Fibroblast of gingiva (primary cell): ENCODE measurements at places on chromosomes 12 and 14.

DNA sequence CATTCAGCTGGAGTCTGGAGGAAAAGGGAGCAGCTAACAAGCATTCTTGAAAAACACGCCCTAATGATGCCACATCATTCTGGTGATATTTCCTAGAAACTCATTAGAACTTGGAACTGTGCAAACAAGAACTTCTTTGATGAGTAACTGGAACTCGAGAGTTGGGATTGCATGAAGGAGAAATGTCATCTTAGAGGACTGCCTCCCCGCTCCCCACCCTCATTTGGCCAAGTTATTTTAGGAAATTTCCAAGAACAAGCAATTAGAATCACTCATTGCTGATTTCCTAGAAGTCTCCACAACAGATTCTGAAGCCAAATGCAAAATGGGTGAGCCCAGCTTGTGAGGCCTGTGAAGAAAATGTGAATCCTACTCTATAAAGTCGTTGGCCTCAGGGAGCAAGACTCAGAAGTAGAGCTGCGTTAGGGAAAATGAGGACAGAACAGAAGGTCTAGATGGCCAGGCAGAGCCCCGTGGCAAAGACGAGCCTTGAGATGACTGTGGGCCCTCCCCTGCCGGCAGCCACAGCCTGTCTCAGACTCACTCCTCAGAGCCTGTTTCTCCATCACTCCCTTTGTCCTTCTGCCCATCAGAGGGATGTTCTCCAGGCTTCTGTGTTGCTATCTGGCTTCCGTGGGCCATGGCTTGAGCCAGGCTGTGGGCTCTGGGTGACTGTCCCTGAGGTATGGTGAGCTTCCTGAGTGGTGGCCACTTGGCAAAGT is 38.4 kb downstream of the RTL1 start:
- DNase-seq: peak; percentile 54

- no peak for DNase-seq
These were observed at the start of gene ASCL1 for GRCh38 chr12:102957339-102958050. Gene ASCL1, plus strand, starts transcription at chr12:102957674. Its CDS starts 571 bp downstream, at chr12:102958245.

DNA sequence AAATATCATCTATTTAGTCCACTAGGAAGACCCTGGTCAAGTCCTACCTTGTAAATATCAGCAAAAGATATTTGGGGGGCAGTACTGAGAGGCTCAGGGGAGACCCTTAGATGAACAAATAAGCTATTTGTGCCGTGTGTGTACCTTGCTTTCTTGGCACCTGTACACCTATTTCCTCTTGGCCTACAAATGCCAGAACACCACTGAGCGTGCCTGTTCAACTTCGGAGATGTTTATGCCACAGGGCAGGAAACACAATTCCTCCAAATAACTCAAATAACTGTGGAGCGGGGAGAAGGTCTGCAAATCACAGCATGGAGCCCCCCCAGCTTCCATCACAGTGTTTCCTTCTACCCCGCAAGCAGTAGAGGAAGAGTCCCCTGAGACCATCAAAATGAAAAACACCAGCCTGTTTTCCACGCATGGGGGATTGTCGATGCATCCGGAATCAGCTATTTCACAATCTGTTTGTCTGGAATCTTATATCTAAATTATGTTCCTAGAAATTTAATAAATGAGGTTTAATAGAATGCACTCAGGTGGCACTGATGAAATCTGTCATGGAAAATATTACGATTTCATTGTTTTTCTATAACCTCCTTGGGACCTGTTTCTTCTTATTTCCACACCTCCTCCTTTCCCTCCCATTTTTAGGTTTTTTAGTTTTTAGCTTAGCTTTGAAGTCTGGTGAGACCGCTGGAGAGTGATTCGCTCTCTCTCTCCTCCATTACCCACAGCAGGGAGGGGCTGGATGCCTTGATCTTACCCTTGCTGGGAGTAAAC is 254.0 kb upstream of the SRRM4 start:
- no peak for DNase-seq

DNA sequence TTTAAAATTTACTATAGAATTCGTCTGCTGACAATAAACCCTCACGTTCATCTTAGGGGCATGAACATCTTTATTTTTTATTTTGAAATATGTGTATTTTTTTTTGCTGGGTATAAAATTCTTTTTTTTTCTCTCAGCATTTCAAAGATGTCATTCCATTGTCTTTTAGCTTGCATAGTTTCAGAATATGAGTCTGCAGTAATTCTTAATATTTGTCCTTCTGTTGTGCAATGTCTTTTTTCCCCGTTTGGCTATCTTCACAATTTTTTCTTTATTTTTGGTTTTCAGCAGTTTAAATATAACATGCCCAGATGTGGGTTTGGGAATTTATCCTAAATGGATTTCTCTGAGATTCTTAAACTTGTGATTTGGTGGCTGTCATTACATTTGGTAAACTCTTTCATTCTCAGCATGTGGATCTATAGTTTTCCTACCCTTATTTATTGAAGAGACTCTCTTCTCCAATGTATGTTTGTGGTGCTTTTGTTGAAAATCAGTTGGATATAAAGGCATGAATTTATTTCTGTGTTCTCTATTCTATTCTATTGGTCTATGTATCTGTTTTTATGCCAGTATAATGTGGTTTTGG is 37.8 kb upstream of the PLBD1 start:
- no peak for DNase-seq

- no peak for DNase-seq
These were observed 398.0 kb downstream of the TMTC2 start for GRCh38 chr12:83084516-83085234.

DNA sequence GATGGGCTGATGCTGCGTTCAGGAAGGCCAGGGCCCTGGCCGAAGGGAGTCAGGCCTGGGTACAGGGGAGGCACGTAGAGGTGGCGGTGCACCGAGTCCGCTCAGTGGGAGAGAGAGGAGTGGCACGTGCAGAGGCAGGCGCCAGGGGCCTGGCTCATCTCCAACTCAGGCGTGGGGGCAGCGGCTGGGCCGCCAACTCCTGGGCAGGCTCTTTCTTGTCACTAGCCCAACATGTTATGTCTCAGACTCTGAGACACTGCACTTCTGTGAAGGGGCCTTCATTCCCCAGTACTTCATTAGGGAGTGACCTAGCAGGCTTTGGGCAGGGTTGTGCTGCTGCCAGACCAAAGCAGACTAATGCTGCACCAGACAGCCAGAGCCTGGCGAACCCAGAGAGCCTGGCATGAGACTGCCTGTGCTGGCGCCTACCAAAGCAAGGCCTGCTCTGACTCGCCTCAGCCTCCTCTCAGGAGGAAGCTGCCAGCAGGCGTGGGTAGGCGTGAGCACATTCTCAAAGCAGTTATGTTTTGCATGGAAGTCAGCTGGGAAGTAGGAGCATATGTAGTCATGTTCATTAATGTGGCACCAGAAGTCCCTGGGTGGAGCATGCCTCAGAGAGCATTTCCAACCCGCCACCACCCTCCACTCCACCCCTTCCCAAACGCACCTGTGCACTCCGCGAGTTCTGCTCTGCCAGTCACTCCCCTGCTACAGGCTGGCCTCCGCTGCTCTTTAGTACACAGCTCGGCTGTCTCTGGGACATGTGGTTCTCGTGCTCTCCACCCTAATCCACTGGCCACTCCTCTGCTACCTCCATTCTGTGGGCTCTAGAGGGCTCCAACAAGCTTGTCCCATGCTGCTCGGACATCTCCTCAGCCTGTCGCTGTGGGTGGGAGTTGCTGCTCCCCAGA is 9.7 kb downstream of the CKB start:
- peak; percentile 82 for DNase-seq

DNA sequence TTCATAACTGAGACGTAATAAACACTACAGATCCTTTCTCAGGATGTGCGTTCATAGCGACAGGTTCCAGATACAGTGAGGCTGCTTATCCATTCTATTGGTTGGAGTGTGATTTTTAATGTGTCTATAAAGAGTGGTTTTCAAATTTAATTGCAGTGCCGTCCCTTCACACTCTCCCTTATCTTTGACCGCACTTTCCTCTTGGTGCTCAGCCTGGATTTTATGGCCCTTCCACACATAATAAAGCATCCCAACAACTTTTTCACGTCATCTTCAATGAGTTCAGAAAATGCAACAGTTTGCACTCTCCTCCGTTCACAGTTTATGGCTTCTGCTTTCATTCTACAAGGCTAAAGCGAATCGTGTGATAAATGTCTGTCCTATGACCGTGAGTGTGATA is 1209.9 kb downstream of the BCL11B start:
- no peak for DNase-seq

DNA sequence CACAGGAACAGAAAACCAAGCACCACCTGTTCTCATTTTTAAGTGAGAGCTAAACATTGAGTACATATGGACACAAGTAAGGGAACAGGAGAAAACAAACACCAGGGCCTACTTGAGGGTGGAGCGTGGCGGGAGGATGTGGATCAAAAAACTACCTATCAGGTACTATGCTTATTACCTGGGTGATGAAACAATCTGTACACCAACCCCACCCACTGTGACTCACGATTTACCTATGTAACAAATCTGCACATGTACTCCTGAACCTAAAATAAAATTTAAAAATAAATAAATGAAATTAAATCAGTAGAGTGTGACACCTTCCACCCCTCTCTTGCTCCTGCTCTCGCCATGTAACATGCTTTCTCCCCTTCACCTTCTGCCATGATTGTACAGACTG is 615.5 kb downstream of the RPL10L start:
- no peak for DNase-seq

GRCh38 chr14:34023824-34024767 is 73.2 kb upstream of the EGLN3 start:
- no peak for DNase-seq

DNA sequence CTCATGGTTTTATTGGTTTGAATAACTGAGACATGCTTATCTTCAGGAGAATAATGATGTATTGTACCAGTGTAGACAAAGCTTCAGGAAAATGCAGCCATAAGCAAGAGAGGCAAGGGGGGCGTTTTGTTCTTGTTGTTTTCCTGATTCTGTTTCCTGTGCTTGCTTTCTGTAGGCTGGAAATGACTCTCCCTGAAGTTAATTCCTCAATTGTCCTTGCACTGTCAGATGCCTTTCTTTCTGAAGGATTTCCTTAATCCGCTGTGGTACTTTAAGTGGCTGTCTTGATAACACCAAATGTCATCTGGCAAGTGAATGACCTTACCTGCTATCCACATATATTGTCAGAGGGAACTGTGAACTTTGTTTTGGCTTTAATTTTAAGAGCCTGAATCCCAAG is 220.0 kb downstream of the NEDD1 start:
- no peak for DNase-seq

DNA sequence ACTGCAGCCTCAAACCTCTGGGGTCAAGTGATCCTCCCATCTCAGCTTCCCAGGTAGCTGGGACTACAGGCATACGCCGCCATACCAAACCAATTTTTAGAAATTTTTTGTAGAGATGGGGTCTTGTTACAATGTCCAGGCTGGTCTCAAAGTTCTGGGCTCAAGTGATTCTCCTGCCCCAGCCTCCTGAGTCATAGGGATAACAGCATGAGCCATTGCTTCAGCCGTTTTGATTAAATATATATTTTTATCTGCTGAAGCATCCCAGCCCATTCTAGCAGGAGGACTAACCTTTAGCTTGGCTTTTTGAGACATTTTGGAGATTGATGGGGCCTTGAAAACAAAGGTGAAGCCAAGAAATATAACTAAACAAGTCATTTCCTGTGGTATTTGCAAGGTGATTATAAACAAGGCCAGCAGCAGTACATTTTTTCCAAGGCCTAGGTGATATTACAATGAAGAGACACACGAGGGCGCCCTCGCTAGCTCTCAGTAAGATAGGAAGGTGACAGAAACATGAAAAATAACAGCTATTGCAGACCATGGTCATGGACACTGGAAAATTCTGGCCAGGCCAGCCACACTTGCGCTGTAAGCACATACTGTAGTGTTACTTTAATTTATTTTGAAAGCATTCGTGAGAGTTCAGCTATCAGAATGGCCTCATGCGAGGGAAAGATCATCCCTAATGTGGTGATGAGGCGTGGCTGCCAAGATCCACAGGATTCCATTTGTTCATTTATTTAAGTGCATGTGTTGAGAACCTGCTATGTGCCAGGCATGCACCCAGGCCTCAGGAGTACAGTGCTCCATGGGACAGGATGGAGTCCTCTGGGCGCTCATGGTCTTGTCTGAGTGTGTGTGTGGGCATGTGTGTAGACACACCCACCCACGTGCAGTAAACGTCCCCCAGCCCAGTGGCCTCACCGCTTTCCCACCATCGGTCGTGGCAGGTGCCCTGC is 63.5 kb downstream of the DGLUCY start:
- DNase-seq: peak; percentile 52

GRCh38 chr12:22799503-22799902 is 174.5 kb downstream of the ETNK1 start:
- no peak for DNase-seq

- DNase-seq: no peak
These were observed 78.9 kb upstream of the DICER1 start for GRCh38 chr14:95236221-95236620.

DNA sequence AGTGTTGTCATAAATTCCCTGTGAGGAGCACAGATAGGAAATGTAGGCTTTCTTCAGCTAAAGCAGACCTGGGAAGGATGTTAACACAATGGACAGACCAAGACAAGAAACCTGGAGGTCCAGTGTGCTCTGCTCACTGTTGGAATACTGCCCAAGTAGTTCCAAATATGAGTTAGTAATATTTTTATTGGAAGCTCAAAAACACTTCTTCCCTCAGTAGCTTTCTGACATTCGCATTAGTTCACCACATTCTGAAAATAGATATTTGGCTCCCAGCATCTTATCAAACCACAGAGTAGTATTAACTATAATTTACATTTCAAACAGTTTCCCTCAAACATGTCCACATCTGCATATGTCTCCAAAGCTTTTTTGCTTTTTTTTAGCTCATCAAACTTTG is 74.8 kb upstream of the PYGL start:
- no peak for DNase-seq

DNA sequence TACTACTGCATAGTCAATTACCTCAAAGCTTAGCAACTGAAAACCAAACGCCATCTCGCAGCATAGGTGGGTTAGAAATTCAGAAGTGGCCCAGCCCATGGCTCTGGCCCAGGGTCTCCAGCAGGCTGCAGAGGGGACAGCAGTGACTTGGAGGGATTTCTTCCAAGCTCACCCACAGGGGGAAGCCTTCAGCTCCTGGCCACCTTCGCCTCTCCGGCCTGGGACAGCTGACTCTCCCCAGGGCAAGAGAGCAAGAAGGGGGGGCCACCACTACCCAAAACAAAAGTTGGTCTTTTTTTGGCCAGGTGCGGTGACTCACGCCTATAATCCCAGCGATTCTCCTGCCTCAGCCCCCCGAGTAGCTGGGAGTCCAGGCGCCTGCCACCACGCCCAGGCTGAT is 32.2 kb upstream of the ANKRD9 start:
- DNase-seq: no peak

DNA sequence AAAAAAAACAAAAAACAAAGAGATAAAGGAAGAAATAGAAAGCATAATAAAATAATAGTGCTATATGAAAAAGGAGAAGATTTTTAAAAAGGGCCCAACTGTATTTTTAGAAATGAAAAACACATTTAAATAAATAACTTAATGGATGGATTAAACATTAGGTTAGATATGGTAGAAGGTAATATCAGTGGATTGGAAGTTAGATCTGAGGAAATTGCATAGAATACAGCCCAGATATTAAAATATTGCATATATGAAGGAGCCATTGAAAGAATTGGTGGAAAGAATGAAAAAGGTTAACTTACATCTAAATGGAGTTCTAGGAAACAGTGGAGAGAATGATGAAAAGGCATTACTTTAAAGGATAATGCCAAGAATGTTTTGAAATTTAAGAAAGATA is 27.8 kb downstream of the CACNA1C start:
- no peak for DNase-seq

GRCh38 chr12:64670919-64671639 is 60.8 kb downstream of the RASSF3 start:
- no peak for DNase-seq

GRCh38 chr12:88638966-88639760 is 58.9 kb upstream of the KITLG start:
- DNase-seq: peak; percentile 75

- no peak for DNase-seq
These were observed 3.3 kb downstream of the BTG1 start for GRCh38 chr12:92142251-92142926.

GRCh38 chr12:54428050-54429013 is 9.3 kb upstream of the ITGA5 start:
- no peak for DNase-seq
